ENCODE measurements at places on chromosomes 3 and 15.

- no peak for DNase-seq
Observed at GRCh38 chr3:69338911-69339310, 47.0 kb downstream of the FRMD4B start.

DNA sequence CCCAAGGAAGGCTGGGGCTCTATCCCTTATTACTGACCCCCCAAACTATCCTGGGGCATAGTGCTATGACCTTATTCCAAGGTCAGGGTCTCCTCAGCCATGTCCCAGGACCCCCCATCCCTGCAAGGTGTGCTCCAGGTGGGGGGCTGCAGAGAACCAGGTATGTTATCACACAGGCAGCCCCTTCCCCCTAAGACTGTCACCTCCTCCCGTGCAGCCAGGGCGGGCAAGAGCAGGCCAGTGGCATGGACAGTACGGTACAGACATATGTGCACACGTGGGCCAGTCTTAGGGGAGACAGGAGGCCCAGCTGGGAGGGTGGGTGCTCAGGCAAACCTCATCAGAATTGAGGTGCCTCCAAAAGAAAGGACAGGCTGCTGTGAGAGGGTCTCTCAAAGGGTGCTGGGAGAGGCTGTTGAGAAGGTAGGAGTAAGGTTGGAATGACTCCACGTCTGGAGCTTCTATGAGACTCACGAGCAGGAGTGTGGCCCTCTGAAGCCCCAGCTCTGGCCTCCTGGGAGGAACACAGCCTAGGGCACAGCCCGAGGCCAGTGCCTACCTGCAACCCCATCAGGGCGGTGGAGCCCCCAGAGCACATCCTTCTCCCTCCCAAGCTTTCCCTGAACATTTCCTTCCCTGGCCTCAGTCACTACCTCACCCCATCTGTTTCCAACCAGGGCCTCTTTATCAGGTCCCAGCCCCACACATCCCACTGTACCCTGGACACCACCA is 1.7 kb upstream of the COL7A1 start:
- DNase-seq = no peak

DNA sequence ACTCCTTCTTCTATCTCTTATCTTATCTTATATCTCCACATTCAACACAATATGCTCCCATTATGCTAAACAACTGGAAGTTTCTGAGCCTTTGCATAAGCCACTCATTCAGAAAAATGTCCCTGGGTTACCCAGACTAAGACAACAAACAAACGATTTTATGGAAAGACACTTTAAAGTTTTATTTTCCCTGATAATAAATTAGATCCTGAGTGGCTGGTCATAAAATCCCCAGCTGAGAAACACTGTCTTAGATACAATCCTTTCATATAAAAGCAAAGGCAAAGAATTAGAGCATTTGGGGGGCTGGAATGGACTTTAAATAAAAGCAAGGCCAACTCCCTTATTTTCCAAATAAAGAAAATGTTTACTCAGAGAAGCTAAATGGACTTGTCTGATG is 322.3 kb downstream of the GBE1 start:
- DNase-seq = no peak

DNA sequence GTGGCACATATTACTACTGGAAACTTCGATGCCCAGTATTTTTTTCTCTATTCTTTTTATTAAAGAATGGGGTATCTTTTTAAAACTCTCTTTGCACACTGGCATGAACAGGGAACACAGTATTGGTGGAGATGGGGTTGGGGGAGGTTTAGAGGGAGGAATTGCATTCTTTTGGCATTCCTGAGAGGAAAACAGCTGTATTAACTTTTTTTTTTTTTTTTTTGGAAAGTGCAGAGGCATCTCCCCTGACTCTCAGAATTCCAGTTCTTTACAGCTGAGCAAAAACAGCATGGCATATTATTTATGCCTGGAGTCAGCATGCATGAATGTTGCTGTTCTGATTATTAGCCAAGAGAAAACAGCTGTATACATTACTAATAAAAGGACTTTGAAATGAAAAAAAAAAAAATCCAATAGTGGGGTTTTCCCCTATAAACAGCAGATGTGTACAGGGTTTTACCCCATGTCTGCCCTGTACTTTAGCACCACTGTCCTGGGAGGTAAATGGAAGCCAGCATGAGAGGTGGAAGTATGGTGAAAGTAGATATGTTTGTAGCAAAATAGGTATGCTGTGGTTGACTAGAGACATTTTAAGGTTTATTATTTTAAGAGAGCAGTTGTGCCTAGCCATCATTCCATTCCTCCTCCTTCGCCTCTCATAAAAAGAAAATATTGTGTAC is 132.2 kb downstream of the FNDC3B start:
- DNase-seq = no peak

DNA sequence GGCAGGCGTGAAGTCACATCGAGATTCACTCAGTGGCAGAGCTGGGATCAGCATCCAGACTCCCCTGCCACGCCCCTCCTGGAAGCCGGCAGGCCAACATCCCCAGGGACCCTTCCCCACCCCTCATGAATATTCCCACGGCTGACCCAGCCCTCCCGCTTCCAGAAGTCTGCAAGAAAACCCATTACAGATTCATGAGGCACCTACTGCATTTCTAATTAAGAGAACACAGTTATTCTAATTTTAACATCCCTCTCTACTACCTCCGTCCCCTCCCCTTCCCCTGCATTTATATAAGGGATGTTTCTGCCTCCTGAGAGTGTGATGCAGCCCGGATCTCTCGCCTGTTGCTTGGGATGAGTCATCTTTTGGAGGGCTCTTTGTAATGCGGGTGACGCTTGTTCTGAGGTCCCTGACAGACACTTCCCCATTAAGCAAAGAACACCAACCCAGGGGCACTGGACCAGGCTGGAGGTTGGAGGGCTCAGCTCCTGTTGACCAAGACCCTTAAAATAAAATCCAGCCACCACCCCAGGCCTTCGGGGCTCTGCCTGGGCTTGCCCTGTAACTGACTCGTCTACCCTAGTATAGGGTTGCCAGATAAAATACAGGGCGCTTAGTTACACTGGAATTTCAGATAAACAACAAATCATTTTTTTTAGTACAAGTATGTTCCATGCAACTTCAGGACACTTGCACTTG is 118.7 kb downstream of the NUP210 start:
- DNase-seq = peak; percentile 79
